Left cardiac atrium (tissue), 4 donors: ENCODE measurements at places on chromosomes 7 and 10. TPM values are rescaled to one million over a fixed set of nuclear protein-coding genes. Genes with fewer than 3 reads are reported as not detected.

Gene CALCR
- 0.09 TPM for total RNA-seq

Gene C10orf88
- total RNA-seq: 7.5 TPM

Gene COL13A1
- 6.7 TPM for total RNA-seq

Gene MUC12
- total RNA-seq: 0.39 TPM

Gene PPP1R3C
- 184 TPM for total RNA-seq

Gene MMRN2
- 62.1 TPM for total RNA-seq

Gene DDX50
- total RNA-seq: 22.2 TPM

Gene MNX1
- total RNA-seq: not detected

Gene FKBP6
- not detected for total RNA-seq

Gene EXOC6
- total RNA-seq: 9.7 TPM

Gene SFTPD
- total RNA-seq: 0.29 TPM

Gene IFIT1B
- total RNA-seq: not detected

Gene AKR1C4
- total RNA-seq: not detected

Gene PNLIPRP3
- total RNA-seq: not detected

Gene HMX2
- total RNA-seq: not detected

Gene MYL10
- not detected for total RNA-seq

Gene MAGI2
- total RNA-seq: 7.2 TPM

Gene GDF2
- total RNA-seq: not detected

Gene CHPF2
- total RNA-seq: 15.0 TPM

Gene CHN2
- 4.8 TPM for total RNA-seq

Gene PTPRN2
- total RNA-seq: 1.9 TPM

Gene LHFPL3
- not detected for total RNA-seq

Gene CPED1
- 19.2 TPM for total RNA-seq

Gene TMUB1
- 36.3 TPM for total RNA-seq

Gene OR2A5
- not detected for total RNA-seq

Gene DMBT1
- total RNA-seq: not detected

Gene SMNDC1
- total RNA-seq: 24.4 TPM

Gene ADARB2
- 0.27 TPM for total RNA-seq

Gene GARIN1A
- 2.1 TPM for total RNA-seq

Gene CAMK2G
- total RNA-seq: 12.0 TPM

Gene GOLGA7B
- total RNA-seq: 2.4 TPM

Gene SORCS3
- not detected for total RNA-seq

Gene CREB3L2
- total RNA-seq: 41.5 TPM

Gene FAM13C
- total RNA-seq: 4.6 TPM

Gene GAD2
- total RNA-seq: not detected

Gene FOXK1
- 17.5 TPM for total RNA-seq

Gene COL17A1
- total RNA-seq: 0.55 TPM

Gene TAS2R41
- 0.26 TPM for total RNA-seq

Gene IGFBP1
- total RNA-seq: not detected

Gene CDHR3
- 2.9 TPM for total RNA-seq

Gene BEND7
- 16.2 TPM for total RNA-seq

Gene AZGP1
- 91.1 TPM for total RNA-seq

Gene SPDYE8
- total RNA-seq: not detected

Gene ASB10
- total RNA-seq: 8.2 TPM

Gene NUTM2E
- total RNA-seq: not detected

Gene PCLO
- 3.5 TPM for total RNA-seq

Gene ARHGEF35
- total RNA-seq: 2.3 TPM

Gene GPR26
- total RNA-seq: not detected

Gene CALML5
- not detected for total RNA-seq

Gene NRF1
- 10.0 TPM for total RNA-seq

Gene STEAP1
- 12.0 TPM for total RNA-seq

Gene MAT1A
- total RNA-seq: 0.21 TPM

Gene MTG1
- 18.8 TPM for total RNA-seq

Gene PTPRZ1
- total RNA-seq: 0.88 TPM

Gene PODXL
- 45.0 TPM for total RNA-seq

Gene CNPY1
- total RNA-seq: not detected

Gene LAMTOR4
- 104 TPM for total RNA-seq
